ENCODE measurements at places on chromosomes 13 and 19.

- DNase-seq, result no peak
These were observed 634.7 kb downstream of the UQCRFS1 start for GRCh38 chr19:28578208-28578607.

GRCh38 chr13:80047406-80047805, 293.5 kb downstream of the SPRY2 start:
- DNase-seq, result no peak

- no peak for DNase-seq
These were observed 1.5 kb upstream of the TRPC4 start for GRCh38 chr13:37870895-37871550.

- no peak for DNase-seq
These were observed 4.1 kb downstream of the ARHGEF1 start for GRCh38 chr19:41886761-41887710.

- peak; percentile 64 for DNase-seq
These were observed 265.2 kb upstream of the SGCG start for GRCh38 chr13:22915442-22916082.

GRCh38 chr19:16970821-16971220, 55.8 kb downstream of the CPAMD8 start:
- DNase-seq, result no peak

DNA sequence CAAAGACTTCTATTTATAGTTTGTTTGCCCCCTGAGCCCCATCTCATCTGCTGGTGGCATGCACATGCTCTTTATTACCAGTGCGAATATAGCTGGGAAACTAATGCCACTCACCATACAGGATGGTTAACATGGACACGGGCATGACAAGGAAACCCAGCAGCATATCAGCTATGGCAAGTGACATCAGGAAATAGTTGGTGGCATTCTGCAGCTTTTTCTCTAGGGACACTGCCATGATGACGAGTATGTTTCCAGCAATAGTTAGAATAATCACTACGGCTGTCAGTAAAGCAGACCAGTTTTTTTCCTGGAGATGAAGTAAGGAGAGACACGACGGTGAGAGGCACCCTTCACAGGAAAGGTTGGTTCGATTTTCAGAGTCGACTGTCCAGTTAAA, 1.5 kb downstream of the HTR2A start:
- no peak for DNase-seq

- DNase-seq, result no peak
These were observed 182.8 kb downstream of the UGGT2 start for GRCh38 chr13:95870421-95870820.

DNA sequence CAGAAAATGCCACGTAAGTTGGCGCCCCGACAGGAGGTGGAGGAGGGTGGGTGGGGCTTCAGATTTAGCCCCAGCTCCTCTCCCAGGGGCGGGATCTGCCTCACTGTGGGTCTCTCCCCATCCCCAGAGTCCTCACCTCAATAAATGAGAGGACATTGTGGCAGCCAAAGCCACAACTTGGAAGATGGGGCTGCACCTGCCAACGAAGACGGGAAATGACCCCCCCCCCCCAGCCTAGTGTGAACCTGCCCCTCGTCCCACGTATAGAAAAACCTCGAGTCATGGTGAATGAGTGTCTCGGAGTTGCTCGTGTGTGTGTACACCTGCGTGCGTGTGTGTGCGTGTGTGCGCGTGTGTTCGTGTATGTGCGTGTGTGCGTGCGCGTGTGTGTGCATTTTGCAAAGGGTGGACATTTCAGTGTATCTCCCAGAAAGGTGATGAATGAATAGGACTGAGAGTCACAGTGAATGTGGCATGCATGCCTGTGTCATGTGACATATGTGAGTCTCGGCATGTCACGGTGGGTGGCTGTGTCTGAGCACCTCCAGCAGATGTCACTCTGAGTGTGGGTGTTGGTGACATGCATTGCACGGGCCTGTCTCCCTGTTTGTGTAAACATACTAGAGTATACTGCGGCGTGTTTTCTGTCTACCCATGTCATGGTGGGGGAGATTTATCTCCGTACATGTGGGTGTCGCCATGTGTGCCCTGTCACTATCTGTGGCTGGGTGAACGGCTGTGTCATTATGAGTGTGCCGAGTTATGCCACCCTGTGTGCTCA, 1.5 kb upstream of the TRAPPC5 start:
- DNase-seq, result no peak

GRCh38 chr19:31716826-31717225, 367.6 kb upstream of the TSHZ3 start:
- DNase-seq, result no peak

Data from muscle of arm (tissue), 14 donors.